Adrenal gland (tissue), 19 donors: ENCODE measurements at places on chromosomes 7 and 10. TPM values are rescaled to one million over a fixed set of nuclear protein-coding genes. Genes with fewer than 3 reads are reported as not detected.

The WNT8B gene
- polyA plus RNA-seq, result 0.97 TPM

The CAV2 gene
- 14.8 TPM for polyA plus RNA-seq

The DNAH11 gene
- polyA plus RNA-seq, result 8.8 TPM

- DNase-seq, result no peak
- H3K4me1 ChIP-seq, result peaks cover 57% of the 10 kb centered on the region
- H3K36me3 ChIP-seq, result no peaks in the 10 kb centered on the region
- H3K27me3 ChIP-seq, result no peaks in the 10 kb centered on the region
- H3K27ac ChIP-seq, result peak overlapping the region; percentile 80
- H3K4me3 ChIP-seq, result no peak overlapping the region
Measured at GRCh38 chr10:44962870-44963738, 3.5 kb downstream of the RASSF4 start.

DNA sequence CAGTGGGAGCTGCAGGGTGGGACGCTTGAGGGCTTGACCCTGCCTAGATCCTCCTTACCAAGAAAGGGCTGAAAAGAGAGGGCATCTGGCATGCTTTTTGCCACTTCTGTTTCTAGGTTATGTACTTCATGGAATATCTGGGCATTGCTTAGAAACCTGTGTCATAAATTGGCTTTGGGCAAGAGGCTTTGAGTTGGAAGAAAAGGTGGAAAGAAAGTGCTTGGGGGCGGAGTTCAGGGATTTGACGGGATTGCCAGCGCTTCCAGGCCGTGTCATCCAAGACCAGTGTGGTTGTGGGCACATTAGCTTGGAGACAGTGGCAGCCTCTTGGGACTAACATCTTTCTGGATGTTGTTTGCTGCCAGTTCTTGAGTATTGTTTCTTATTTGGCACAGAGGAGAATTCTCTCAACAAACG lies 825 bp downstream of the ZNF862 start:
- peak overlapping the region; percentile 77 for H3K4me3 ChIP-seq
- no peaks in the 10 kb centered on the region for H3K36me3 ChIP-seq
- H3K27me3 ChIP-seq, result no peaks in the 10 kb centered on the region
- DNase-seq, result no peak
- H3K27ac ChIP-seq, result peak overlapping the region; percentile 28

- H3K27me3 ChIP-seq, result no peaks in the 10 kb centered on the region
- no peak overlapping the region for H3K27ac ChIP-seq
- peak overlapping the region; percentile 38 for H3K4me3 ChIP-seq
- no peaks in the 10 kb centered on the region for H3K36me3 ChIP-seq
Measured at GRCh38 chr7:150740053-150740452, 2.8 kb downstream of the GIMAP5 start.
